ENCODE measurements at places on chromosomes 12 and 14.

GRCh38 chr14:22978981-22979671 lies 3.2 kb downstream of the AJUBA start:
- no peak for DNase-seq

DNA sequence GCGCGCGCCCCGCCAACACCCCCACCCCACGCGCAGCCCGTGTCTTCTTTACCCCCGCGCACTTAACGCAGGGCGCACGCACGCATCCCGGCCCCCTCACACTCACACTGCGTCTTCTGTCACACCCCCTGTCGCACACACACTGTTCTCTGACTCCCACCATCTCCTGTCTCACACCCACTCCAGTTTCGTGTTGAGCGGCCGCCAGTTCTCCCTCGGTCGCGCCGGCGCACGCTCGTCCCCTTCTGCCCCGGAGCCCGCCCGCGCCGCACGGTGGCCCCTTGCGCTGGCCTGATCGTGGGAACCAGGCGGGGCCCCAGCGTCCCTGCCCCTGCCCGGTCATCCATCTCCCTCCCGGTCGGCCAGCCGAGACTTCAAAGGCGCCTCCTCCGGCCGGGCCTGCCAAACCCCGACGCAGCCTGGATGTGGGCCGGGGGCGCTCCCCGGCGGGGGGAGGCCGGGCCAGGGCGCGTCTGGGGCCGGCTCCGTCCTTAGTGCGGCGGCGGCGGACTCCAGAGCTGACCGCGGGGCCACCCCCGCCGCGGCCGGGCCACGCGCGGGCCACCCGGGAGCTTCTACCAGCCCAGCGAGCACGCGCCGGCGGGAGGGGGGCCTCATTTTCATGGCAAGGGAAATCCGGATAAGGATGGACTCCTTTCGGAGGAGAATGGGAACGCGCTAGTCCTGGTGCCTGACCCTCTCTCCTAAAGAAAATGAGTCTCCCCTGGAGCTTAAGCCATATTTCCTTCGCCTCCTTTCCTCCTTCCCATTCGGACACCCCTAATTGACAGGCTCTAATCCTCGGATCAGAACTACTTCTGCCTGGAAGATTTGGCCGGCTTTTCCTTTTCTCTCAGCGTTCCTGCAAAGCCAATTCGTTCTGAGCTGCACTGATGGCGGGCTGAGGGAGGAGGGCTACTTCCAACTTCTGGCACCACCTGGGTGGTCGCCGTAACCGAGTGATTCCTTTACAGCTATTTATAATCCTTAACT lies 82.0 kb upstream of the HMGA2 start:
- no peak for DNase-seq

- DNase-seq: no peak
These were observed 13.9 kb upstream of the PCED1B start for GRCh38 chr12:47065546-47065945.

- no peak for DNase-seq
These were observed 129.0 kb downstream of the ASCL4 start for GRCh38 chr12:107903341-107904061.

- DNase-seq: no peak
These were observed 3.8 kb downstream of the MARS1 start for GRCh38 chr12:57491393-57492280.

DNA sequence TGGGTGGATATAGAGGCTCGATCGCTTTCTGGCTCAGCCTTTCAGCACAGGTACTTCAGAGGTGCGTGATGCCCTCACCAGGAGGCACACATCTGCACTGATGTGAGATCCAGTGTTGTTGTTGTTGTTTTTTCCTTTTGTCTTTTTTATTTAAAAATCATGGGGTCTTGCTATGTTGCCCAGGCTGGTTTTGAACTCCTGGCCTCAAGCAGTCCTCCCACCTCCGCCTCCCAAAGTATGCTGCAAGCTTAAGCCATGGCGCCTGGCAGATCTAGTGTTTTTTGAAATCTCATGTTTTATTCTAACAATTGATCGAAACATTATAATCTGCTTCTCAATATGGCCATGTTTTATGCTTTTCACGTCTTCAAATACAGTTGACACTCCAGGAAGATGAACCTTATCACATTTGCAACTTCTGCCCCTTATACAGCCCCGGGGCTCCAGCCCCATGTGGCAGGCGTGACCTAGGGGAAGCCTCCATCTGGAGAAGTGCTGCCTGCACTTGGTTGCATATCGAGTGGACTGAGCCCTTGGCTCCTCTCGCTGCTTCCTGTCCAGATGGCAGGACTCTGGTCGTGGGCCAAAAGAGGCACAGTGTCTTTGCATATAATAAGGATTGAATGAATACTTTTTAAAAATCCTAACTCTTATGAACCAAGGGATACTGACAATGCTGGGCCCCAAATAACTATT lies 71.7 kb downstream of the TRAF3 start:
- DNase-seq: no peak

GRCh38 chr14:52108823-52109222 lies 40.0 kb upstream of the NID2 start:
- DNase-seq: no peak

GRCh38 chr12:43109631-43110345 lies 442.2 kb downstream of the ADAMTS20 start:
- DNase-seq: no peak

GRCh38 chr12:98295681-98296080 lies 219.7 kb upstream of the TMPO start:
- no peak for DNase-seq

- no peak for DNase-seq
These were observed 1.8 kb downstream of the SERPINA3 start for GRCh38 chr14:94613720-94614644.

DNA sequence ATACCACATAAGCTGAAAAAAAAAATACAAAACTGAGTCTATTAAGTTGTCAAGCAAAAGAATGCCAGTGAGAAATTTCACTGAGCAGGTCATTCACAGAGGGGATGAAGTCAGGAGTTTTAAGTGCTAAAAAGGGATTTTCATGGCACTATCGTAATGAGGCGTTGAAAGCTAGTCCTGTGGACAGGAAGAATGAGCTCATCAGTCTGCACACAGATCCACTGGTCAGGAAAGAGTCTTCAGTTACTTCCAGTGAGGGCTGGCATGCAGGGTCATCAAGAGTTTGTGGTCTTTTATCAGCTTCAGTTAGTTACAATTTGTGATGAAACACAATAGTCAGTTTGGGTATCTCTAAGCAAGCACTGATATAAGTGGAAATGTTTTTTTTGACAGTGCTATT lies 88.1 kb upstream of the WSCD2 start:
- DNase-seq: no peak

DNA sequence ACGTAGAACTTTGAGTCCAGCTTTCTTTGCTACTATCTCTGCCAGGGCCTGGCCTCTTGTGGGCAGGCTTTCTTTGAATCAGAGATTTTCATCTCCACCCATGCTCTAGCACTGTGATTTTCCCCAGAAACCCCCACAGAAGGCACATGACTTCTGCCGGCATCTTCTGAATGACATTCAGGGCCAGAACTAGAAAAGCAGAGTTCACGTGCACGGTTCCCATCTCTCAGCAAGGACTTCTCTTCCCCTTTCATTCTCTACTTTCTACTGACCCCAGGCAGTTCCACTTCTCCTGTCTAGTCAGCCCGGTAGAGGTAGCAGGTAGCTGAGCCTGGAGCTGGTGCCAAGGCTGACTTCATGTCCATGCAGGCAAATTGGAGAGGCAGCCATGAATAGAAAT lies 26.9 kb downstream of the BATF start:
- no peak for DNase-seq

Data from activated naive CD8-positive, alpha-beta T cell treated with anti-CD3 and anti-CD28 coated beads, Interleukin-2, amount 50 U/mL, for 16 hours (primary cell).